ENCODE measurements at places on chromosomes 7 and 10. TPM values are rescaled to one million over a fixed set of nuclear protein-coding genes. Genes with fewer than 3 reads are reported as not detected.

The AGBL3 gene
- 2.9 TPM for total RNA-seq

The OR2A1 gene
- not detected for total RNA-seq

The GIMAP2 gene
- 44.8 TPM for total RNA-seq

The VWC2 gene
- not detected for total RNA-seq

The SPDYE2B gene
- total RNA-seq: not detected

The OR2A5 gene
- total RNA-seq: not detected

The GALNT17 gene
- not detected for total RNA-seq

The SLC26A3 gene
- not detected for total RNA-seq

The CCZ1B gene
- 69.1 TPM for total RNA-seq

The EPO gene
- total RNA-seq: not detected

The SAMD9L gene
- 26.5 TPM for total RNA-seq

The IFIT1B gene
- not detected for total RNA-seq

The IL6 gene
- total RNA-seq: 23.7 TPM

The HHEX gene
- total RNA-seq: 78.8 TPM

The CFAP46 gene
- total RNA-seq: 2.4 TPM

The TBX20 gene
- 14.4 TPM for total RNA-seq

The ADIRF gene
- total RNA-seq: 15.3 TPM

The PRPF18 gene
- total RNA-seq: 51.5 TPM

The TMEM225B gene
- 0.43 TPM for total RNA-seq

The SRRT gene
- 59.0 TPM for total RNA-seq
